GM12864 (cell line): ENCODE measurements at places on chromosomes 16 and 17.

DNA sequence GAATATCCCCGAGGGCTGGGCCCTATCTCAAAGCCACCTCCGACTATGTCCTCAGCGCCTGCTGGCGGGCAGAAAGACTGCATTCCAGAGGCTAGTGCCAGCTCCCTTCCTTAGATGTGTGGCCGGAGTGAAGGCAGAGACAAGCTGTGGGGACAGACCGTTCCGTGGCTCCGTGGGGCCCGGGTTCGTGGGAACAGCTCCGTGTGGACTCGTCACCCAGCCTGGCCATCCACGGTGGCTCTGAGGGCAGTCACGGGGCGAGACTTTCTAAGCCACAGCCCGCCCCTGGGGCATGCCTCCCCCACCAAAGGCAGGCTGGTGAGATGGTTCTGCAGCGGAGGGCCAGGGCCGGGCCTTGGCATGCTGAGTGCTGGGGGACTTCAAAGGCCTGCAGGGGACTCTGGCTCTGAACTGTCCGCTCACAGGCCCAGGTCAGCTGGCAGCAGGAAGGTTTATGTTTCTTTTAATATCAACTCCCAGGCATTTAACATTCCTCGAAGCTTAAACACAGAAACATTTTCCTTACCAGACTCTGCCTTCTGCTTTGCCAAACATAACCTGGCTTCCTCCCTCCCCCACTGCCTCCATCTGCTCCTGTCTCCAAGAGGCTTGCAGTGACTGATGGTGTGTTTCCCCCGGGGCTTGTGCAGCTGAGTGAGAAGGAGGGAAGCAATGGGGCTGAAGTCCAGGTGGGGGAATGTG, 50.4 kb downstream of the TIMM22 start:
- DNase-seq: no peak

DNA sequence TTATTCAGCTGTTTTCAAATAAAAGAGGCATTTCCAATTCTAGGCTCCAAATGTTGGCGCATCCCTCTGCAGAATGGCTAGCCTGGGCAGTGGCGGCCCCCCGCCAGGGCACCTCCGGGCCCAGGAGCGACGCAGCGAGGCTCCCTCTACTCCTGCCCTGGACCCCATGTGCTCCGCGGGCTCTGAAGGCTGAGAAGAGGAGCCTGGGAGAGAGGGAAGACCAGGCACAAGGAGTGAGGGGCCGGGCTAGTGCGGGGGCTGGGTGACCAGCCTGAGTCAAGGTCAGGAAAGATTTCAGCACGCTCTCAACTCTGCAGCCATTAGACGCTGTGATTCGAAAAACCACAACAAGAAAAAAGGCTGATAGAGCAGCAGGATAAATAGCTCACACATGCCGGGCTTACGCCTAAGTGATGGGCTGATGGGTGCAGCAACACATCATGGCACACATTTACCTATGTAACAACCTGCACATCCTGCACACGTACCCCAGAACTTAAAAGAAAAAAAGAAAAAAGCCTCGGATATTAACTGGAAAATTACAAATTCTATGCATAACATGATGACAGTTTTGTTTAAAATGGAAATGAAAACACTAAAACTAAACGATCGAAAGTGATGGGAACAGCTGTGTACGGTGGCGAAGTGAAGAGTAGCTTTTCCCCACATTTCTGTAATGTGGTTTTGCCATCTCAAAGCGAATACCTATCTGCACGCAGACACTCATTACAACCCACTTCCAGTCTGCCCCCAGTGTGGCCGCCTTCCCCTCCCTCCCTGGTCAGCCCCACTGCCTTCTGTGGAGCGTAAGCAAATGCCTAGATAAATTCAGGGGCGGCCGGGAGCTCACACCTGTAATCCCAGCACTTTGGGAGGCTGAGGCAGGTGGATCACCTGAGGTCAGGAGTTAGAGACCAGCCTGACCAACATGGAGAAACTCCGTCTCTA, 44.4 kb downstream of the MAP1LC3B start:
- DNase-seq: no peak

DNA sequence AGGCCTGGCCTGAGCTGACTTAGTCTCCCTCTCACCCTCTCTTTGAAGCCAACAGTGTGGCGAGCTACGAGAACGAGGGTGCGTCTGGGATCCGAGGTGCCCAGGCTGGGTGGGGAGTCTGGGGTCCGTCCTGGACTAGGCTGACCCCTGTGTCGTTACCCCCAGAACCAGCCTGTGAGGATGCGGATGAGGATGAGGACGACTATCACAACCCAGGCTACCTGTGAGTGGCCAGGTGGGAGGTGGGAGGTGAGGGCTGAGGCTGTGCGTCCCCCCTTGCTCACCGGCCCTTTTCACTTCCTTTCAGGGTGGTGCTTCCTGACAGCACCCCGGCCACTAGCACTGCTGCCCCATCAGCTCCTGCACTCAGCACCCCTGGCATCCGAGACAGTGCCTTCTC, 1.6 kb downstream of the LAT start:
- no peak for DNase-seq

DNA sequence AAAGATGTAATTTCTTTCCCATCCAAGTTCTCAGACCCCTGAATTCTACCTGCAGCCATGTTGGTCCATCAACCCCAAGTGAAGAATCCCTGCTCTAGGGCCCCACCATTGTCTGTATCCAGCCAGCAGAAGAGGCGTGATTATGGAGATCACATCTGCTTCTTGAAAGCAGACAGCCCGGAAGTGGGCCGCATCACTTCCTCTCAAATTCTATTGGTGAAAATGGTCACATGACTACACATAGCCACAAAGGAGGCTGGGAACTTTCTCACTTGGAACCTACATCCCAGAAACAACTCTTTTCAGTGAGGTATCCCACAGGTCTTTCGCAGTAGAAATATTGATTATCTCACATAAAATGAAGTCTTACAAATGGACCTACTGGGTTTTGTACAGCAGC, 40.1 kb downstream of the IL4R start:
- no peak for DNase-seq

- DNase-seq: no peak
Measured at GRCh38 chr17:44400226-44400847, 10.9 kb upstream of the ITGA2B start.

GRCh38 chr16:59164461-59164860, 430.3 kb upstream of the GOT2 start:
- no peak for DNase-seq

DNA sequence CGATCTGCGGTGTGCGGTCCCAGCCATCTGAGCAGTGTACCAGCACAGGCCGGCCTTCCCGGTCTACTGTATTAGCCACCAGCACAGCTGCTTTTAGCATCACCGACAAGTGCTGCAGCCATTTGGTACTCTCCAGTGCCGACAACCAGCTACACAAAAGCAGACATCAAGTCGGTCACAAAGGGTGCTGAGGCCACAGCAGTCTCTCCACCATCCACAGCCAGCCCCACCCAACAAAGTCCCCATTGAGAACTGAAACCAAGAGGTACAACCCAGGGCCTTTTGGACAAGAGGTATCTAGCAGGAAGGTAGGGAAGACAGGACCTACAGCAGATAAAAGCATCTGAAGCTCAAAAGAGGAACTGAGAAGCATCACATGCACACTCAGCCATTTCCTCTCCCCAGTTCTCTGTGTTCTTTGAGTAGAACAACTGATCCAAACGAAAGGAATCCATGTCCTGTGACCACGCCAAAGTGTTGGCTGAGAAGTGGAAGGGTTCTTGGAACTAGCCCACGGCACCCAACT, 9.5 kb downstream of the MTMR4 start:
- peak; percentile 79 for DNase-seq

- no peak for DNase-seq
Measured at GRCh38 chr17:74192950-74193781, 10.3 kb upstream of the RPL38 start.

DNA sequence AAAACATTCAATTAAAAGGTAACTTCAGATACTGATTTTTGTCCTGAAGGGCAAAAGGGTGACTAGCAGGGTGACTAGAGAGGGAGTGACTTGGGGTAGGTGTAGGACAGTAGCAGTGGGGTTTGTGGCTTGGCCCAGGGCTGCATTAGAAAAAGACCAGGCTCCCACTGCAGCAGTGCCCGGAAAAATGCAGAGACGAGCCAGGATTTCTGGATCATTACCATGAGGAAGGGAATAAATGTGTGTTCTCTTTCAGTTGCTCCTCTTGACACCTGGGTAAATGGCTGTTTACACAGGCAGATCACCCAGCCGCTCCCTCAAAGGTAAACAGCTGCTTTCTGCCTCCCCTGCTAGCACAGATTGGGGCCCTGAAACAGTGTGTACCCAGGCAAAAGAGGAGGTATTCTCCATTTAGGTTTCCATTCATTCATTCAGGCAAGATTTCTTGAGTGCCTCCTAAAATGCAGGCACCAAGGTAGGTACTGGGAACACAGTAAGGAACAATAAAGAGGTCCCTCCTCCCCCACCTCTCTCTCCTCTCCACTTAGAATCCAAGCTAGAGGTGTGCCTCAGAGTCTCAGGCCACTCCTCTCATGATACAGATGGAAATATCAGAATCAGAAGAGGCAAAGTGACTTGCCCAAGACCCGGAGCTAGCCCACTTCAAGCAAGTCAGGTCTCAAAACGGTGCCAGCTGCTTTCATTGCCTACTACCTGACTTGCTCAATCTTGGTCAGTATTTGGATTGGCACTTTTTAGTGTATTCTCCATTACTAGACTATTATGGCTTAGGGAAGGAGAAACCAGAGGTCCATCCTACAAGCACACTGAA, 15.2 kb upstream of the TOX3 start:
- DNase-seq: no peak
